ENCODE measurements at places on chromosomes 11 and 22. TPM values are rescaled to one million over a fixed set of nuclear protein-coding genes. Genes with fewer than 3 reads are reported as not detected.

CRYBB1 gene
- total RNA-seq, result not detected

NXPE2 gene
- total RNA-seq, result 0.06 TPM

RPS19BP1 gene
- 54.6 TPM for total RNA-seq

GLYAT gene
- not detected for total RNA-seq

SCUBE2 gene
- 5.5 TPM for total RNA-seq

CYB561A3 gene
- total RNA-seq, result 35.1 TPM

NCR3LG1 gene
- total RNA-seq, result 6.6 TPM

GGTLC3 gene
- not detected for total RNA-seq

APOL5 gene
- not detected for total RNA-seq

ACTN3 gene
- total RNA-seq, result not detected

Data from aortic smooth muscle cell (primary cell).